Stimulated activated CD4-positive, alpha-beta T cell treated with anti-CD3 and anti-CD28 coated beads, Interleukin-1b, Interleukin-23, amount 100 ng/mL, for 1 hour (primary cell): ENCODE measurements at places on chromosomes 1 and 21.

- DNase-seq, result no peak
Measured at GRCh38 chr1:204480515-204480914, 14.1 kb downstream of the PIK3C2B start.

- no peak for DNase-seq
Measured at GRCh38 chr1:175385316-175385715, 192.7 kb upstream of the KIAA0040 start.

GRCh38 chr1:151964510-151964909 lies 29.1 kb downstream of the S100A10 start:
- no peak for DNase-seq

GRCh38 chr1:234340528-234340927 lies 32.7 kb upstream of the COA6 start:
- DNase-seq, result no peak

- DNase-seq, result no peak
Measured at GRCh38 chr1:7263021-7263960, 478.0 kb downstream of the CAMTA1 start.

DNA sequence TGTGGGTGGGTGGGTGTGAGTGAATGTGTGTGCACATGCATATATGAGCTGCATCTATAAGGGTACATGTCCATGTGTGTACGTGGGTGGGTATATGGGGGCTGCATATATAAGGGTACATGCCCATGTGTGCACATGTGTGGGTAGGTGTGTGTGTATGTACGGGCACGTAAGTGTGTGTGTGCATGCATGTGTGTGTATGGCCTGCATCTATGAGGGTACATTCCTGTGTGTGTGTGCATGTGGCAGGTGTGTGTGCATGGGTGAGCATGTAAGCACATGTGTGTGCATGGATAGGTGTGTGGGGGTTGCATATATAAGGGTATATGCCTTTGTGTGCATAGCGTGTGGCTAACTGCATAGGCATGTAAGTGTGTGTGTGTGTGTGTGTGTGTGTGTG lies 181.0 kb upstream of the ARHGEF16 start:
- DNase-seq, result no peak

GRCh38 chr1:88509379-88509778 lies 174.7 kb upstream of the PKN2 start:
- DNase-seq, result no peak

DNA sequence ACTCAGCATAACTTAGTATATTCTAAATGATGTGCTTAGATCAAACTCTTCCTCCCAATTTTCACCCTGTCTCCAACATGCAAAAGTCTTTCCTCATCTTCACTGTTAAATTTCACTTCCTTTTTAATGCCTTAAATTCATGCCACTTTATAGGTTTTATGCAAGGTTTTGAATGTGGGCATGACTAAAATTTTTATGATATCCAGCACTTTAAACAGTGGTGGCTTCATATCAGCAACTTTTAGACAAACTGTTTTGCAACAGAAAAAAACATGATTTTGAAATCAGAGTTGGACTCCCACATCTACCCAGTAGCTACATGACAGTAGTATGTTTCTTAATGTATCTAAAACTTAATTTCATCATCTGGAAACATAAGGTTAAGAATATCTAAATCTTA lies 84.7 kb upstream of the ZP4 start:
- no peak for DNase-seq

- DNase-seq, result no peak
Measured at GRCh38 chr21:21279193-21279901, 281.1 kb downstream of the NCAM2 start.
